Inflammatory macrophage treated with lipopolysaccharide for 4 hours (primary cell): ENCODE measurements at places on chromosomes 7 and 10.

- peak; percentile 66 for DNase-seq
Measured at GRCh38 chr10:88553116-88553752, 29.9 kb downstream of the RNLS start.

GRCh38 chr10:20767028-20767427 lies 130.1 kb downstream of the NEBL start:
- DNase-seq = no peak

- DNase-seq = peak; percentile 47
Measured at GRCh38 chr10:104406715-104407650, 53.4 kb downstream of the CFAP58 start.

DNA sequence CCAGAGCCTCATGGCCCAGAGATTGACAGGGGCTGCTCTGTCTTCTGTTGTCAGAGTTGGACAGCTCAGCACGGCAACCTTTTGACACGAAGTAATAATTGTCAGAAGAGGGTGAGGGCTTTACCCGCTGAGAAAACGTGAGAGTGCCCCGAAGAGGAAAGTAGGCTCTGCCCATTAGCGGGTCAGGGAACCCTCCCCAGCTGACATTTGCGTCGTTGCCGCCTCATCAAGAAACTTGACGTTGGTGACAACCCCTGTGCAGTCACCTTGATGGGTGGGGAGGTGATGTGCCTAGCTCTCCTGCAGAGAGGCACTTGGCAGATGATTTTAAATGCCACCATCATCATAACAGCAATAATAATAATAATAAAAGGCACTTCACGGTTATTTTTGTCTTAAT lies 202.1 kb downstream of the USP6NL start:
- DNase-seq = no peak

GRCh38 chr10:53700278-53700677 lies 927.7 kb upstream of the MBL2 start:
- no peak for DNase-seq

- DNase-seq = no peak
Measured at GRCh38 chr7:50712252-50713122, 70.2 kb downstream of the GRB10 start.

GRCh38 chr7:37656913-37657530 lies 26.5 kb upstream of the GPR141 start:
- DNase-seq = peak; percentile 40

- DNase-seq = no peak
Measured at GRCh38 chr7:20241911-20242261, 24.7 kb upstream of the MACC1 start.

- DNase-seq = no peak
Measured at GRCh38 chr7:25381818-25382589, 153.7 kb upstream of the NPVF start.

- DNase-seq = no peak
Measured at GRCh38 chr10:77949167-77949566, 22.6 kb upstream of the DLG5 start.
